Fibroblast of mammary gland (primary cell): ENCODE measurements at places on chromosomes 2 and 18.

GRCh38 chr2:200496696-200497095, 13.2 kb downstream of the KCTD18 start:
- DNase-seq, result no peak

GRCh38 chr2:186755066-186755465, 61.2 kb downstream of the FAM171B start:
- peak; percentile 54 for DNase-seq

DNA sequence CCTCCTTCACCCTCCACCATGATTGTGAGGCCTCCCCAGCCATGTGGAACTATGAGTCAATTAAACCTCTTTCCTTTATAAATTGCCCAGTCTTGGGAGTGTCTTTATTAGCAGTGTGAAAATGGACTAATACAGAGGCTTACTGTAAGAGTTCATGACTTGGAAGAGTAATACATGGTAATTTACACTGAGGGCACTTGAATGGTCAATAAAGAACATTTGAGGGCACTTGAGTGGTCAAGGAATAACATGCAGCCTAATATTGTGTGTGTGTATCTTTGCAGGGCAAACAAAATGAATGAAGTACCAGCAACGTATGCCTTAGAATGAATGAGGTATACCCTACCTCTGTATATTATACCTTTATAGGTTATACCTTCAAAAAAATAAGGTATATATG, 190.4 kb upstream of the SOX11 start:
- no peak for DNase-seq

- DNase-seq, result no peak
These were observed 74.7 kb upstream of the ODC1 start for GRCh38 chr2:10522726-10523405.

DNA sequence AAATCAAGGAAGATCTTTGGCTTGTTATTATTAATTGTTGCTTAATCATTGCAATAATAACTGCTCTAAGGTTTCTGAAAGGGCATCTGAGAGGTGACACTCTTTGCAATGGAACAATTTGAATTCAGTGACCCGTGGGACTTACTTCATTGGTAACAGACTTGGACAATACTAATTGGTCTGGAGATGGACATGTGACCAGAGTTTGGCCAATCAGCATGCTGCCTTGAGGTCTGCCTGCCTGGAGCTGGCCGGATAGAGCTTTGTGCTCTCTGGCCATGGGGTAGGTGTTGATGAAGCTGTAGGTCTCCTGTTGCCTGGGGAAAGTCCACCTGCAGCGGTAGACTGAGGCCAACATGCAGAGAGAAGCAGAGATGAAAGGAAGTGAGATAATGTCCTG, 24.0 kb upstream of the VPS4B start:
- no peak for DNase-seq

DNA sequence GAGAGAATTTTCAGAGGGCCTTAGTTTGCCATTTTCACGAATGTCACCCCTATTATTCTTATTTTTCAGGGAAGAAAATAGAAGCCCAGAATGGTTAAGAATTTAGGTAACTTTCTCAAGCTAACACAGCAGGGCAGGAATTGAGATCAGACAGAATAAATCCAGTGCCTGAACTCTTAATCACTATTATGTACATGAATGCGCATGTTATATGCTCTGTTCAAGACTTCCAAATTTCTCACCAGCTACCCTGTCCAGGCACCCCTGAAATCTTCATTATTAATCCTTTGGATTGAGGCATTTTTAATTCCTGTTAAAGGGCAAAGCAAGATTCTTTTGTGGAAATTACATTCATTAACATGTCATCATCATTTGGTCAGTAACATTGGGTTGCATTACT, 218.4 kb downstream of the ACTR3 start:
- DNase-seq, result no peak

DNA sequence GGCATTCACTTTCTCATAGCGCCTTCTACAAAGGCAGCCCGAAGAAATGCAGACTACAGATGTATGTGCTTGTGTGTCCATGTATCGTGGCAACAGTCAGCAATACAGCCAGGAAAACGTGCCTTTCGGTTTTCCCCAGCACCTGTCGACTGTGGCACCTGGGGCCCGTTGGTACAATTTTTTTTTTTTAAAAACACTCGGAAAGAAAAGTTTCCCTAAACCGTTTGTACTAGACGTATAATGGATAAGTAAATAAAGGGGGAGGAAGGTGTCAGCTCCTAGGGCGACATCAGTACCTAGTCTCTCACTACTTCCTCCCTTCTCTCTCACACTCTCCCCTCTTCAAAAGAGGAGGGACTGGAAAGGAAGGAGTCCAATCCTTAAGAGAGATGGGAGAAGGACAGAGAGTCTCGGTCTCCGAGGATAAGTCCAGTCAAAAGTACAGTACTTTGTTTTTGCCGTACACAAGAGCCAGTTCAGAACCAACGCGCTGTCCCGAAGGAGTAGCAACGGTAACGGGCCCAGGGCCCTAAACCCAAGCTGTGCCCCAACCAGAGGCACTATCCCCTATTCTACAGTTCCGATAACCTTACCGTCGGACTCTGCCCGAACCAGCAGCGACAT, 759 bp downstream of the PPP4R3B start:
- peak; percentile 52 for DNase-seq

DNA sequence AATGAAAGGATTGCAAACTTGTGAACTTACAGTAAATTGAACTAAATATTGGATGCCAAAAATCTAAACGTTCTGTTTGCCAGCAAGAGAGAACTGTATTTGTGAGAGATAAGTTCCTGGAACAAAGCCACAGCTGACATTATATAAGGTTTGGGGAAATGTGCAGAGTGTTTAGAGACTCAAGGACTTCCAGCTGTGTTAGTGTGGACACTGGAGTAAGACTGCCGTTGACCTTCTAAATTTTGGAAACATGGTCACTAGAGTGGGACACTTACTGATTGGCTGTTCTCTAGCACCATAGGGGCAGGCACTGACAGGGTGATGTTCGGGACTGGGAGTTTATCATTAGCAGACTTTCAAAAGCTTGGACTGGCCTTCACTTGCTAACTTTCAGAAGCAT, 40.5 kb downstream of the SCN9A start:
- no peak for DNase-seq
